Activated T-cell treated with anti-CD3 and anti-CD28 coated beads for 48 hours (primary cell): ENCODE measurements at places on chromosomes 6 and 20.

- DNase-seq: no peak
Observed at GRCh38 chr6:148616841-148617240, 130.0 kb upstream of the UST start.

GRCh38 chr6:128311944-128312570 lies 208.3 kb downstream of the PTPRK start:
- DNase-seq: no peak

DNA sequence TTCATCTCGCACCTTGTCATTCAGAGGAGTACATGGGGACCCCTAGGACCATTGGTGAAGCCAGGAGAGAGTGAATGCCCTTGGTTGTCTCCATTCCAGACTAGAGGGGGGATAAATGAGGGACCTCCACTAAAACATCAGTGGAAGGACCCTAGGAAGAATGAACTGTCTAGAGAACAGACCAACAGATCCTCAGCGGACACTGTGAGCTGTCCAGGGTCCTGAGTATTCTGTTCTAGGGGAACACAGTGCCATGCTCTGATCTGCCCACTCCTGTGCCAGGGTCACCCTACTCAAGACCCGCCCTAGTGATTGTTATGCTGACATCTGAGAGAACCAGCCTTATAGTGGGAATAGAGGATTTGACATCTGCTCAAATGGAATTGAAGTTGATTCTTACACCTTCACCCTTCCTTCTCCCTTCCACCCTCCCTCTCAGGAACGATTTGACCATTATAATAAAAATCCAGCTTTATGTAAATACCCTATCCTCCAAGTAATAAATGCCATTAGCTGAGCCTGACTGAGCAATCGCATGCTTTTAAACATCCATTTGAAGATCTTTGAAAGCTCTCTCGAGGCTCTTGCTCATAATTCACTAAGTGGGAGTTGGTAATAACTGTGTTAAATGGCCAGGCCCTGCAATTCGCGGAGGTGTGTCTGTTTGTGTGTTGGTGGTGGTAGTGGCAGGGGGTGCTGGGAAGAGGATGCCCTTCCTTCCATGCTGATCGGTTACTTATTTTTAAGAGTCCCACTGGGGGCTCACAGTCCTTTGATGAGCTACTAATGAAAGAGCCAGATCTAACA lies 43.6 kb upstream of the SLC32A1 start:
- no peak for DNase-seq

DNA sequence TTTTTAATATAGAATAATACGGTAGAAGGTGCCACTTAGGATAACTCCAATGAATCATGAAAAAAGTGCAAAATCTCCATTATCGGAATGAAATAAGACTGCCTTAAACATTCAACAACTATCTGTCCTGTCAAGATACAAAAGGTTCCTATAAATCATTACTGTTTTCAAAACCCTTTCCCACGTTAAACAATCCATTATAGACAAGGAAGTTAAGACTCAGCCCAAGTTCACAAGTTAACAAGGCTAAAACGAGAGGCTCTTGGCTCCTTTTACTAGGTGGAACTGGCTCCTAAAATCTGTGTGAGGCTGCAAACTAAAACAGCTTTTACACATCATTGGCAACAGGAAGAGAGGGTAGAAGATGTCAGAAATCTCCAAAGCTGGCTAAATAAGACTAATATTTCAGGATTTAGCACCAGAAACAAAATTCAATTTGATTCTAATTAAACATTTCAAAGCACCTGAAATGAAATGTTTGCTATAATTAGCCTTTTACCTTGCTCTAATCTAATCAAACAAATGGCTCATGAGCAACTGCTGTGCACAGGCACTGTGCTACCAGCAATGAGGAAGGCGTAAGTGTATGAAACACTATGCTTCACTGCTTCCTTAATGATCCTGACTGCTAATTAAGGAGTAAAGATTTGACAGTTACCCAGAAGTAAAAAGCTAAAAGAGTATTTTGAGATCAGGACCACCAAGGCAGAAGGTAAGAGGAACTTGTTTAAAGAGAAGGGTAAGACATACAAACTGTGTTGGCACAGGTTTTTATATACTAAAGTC lies 109.7 kb downstream of the DST start:
- no peak for DNase-seq

GRCh38 chr6:21918666-21919065 lies 325.1 kb downstream of the SOX4 start:
- DNase-seq: no peak

- DNase-seq: no peak
Observed at GRCh38 chr6:18203786-18204185, 48.6 kb downstream of the KDM1B start.

DNA sequence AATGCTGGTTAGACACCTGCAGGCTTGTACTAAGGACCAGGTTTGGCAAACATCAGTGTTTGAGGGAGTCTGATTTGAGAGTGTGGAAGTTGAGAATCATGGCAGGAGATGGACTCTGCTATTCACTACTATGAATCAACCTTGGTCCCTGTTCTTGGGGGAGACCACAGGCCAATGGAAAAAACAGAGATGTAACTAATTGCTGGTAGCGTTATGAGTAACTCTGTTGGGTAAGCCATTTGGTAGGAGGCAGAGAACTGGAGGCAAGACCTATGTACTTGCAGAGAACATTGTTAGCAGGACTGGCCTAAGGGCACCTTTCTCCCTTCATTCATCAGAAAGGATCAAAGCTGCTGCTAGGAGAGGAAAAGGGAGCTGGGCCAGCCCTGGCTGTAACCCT lies 8.3 kb upstream of the WFDC2 start:
- DNase-seq: no peak

- no peak for DNase-seq
Observed at GRCh38 chr6:142558786-142559185, 257.0 kb downstream of the ADGRG6 start.

- DNase-seq: no peak
Observed at GRCh38 chr6:111680015-111680712, 74.5 kb upstream of the TRAF3IP2 start.

- no peak for DNase-seq
Observed at GRCh38 chr6:106461084-106461483, 100.6 kb downstream of the CRYBG1 start.

GRCh38 chr20:53613748-53614147 lies 20.1 kb upstream of the ZNF217 start:
- no peak for DNase-seq

DNA sequence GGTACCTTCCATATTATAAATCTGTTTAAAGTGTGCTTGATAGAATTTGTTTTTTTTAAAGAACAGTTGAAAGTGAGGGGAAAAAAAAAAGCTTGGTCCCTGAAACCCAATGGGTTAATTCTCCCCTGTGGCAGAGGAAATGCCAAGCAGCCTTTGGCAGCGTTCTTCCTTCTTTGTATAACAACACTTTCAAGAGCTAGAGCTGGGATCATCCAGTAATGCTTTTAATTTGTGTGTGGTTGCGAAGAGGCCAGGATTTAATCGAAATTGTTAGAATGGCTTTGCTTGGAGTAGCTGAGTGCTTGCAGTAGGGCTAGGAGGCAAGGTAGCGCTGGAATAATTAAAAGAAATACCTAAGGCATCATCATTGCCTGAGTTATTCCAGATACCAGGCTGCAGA lies 692.0 kb downstream of the DHX35 start:
- no peak for DNase-seq

GRCh38 chr6:143936778-143937667 lies 71.0 kb downstream of the PLAGL1 start:
- no peak for DNase-seq

DNA sequence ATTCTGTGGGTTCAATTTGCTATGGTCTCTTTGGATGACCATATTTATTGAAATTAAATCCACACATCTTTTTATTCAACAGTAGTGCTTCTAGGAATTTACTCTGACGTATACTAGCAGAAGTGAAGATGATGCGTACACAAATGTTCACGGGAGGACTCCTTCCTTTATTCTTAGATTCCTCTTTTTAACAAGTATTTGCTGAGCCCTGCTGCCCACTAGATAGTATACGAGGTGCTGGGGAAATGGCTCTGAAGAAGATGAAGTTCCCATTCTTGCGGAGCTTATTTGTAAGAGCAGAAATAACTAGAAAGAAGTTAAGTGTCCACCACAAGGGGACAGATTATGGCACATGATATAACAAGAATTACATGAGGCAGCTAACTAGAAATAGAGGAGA lies 145.2 kb downstream of the DOK5 start:
- DNase-seq: no peak

GRCh38 chr6:119174879-119175817 lies 96.7 kb upstream of the FAM184A start:
- DNase-seq: no peak

GRCh38 chr6:169072127-169073042 lies 181.3 kb downstream of the THBS2 start:
- DNase-seq: no peak

- no peak for DNase-seq
Observed at GRCh38 chr6:36197739-36198221, 1.2 kb downstream of the BRPF3 start.

- DNase-seq: no peak
Observed at GRCh38 chr20:20872428-20872827, 160.0 kb upstream of the RALGAPA2 start.

DNA sequence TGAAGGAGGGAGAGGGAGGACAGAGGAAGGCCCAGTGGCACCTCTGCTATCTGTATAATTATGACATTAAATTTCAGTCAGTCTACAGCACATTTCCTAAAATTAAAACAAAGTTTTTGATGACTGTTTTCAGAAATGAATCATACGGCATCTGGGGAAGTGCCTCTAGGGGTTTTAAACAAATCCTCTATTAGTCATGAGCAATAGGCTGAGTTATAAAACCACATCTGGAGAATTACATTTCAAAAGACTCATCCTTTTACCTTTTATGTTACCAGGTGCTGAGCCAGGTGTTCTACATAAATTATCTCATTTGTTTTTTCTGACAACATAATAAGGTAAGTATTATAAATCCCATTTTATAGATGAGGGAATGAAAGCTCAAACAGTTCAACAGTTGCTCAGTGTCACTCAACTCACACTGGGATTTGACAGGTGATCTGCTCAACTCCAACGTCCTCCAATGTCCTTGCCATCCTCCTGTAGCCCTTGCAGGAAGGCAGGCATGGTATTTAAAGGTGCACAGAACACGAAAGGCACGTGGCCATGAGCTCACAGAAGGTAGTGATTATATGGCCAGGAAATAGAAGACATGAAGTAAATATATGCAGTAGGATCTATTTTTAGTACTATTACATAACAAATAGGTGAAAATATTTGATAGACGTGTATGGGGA lies 184.2 kb upstream of the MAN1A1 start:
- no peak for DNase-seq

GRCh38 chr6:25312034-25312620 lies 33.0 kb downstream of the CARMIL1 start:
- no peak for DNase-seq

DNA sequence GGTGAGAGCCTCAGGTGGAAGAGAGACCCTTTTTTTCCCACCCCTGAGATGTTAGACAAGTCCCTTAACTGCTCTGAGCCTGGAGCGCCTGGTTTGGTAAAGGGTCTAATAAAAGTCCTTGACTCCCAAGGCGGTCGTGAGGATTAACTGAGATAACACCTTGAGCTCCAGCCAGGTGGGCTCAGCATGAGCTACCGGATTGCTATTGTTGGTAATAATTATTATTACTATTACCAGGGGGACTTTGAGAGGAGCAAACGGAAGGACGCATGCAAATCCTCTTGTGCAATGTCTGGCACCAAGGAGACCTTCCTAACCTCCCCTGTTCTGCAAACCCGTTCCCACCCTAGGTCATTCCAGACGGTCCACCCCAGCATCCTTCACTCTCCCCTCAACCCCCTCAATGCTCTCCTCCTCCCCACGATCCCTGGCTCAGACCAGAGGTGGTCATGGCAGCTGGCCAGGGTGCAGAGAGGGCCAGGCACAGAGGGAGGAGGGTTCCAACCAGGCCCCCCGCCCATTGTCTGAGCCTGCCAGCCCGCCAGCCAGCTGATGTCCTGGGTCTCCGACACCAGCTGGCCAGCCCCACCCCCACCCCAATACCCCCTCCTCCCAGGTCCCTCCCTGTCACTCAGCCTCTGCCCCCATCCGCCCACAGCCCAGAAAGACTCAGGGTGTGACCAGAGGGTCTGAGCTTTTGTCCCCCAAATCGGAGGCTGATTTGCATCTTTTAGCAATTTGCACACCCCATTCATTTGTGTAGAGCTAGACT lies 14.3 kb upstream of the CBFA2T2 start:
- no peak for DNase-seq

DNA sequence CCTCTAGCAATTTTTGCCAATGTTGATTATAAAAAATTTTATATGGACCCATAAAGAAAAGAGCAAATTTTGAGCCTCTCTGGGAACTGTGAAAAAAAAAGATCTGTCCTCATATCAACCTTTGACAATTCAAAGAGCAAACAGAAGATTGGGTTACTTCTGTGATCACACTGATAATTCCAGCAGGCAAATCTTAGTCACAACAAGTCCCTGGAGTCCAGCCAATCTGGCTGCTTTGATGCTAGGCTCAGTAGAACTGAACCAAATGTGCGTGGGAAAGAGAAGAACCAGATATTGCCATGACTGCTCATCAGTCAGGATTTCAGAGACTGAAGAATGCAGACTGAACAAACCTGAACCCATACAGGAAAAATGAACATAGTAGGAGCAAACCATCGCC lies 438.4 kb upstream of the FLRT3 start:
- DNase-seq: no peak

DNA sequence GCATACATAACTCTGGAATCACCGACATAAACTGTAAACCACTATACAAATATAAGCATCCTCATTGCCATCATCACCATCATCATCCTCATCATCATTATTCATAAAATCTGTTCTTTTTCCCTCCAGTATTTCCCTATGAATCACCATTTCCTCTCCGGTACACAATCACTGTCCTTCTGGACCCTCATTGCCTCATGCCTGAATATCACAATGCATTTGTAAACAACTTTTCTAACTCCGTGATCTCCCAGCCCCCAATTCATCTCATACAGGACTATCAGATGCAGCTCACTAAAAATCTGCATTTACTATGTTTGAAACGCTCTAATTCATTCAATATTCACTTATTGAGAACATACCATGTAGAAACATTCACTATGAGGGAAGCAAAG lies 339.7 kb downstream of the TBC1D32 start:
- DNase-seq: no peak

GRCh38 chr6:157258878-157259277 lies 64.4 kb downstream of the TMEM242 start:
- no peak for DNase-seq

DNA sequence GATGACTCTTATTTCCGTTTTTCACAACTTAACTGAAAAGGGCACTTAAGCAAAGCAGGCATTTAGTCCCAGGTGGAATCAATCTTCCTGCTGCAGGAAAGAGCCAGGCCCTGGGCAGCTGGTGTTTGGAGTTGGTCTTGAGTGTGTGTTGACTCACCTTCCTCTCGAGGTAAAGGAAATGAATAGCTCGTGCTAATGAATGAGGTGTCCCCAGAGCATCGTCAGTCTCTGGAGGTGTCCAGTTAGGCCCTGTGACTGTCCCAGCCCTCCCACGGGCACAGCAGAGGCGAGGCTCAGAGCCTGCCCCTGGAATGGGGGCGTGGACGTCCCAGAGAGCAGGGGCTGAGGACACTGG lies 277.7 kb downstream of the NRN1 start:
- no peak for DNase-seq

GRCh38 chr20:29408034-29408695 lies 1849.3 kb upstream of the DEFB115 start:
- no peak for DNase-seq
